ENCODE measurements at places on chromosomes 5 and 9. TPM values are rescaled to one million over a fixed set of nuclear protein-coding genes. Genes with fewer than 3 reads are reported as not detected.

ZDHHC11B gene
- not detected for polyA plus RNA-seq

ECSCR gene
- polyA plus RNA-seq: not detected

WHRN gene
- 0.89 TPM for polyA plus RNA-seq

DNAH5 gene
- polyA plus RNA-seq: not detected

FAM169A gene
- 1.6 TPM for polyA plus RNA-seq

IGFBPL1 gene
- not detected for polyA plus RNA-seq

MYORG gene
- polyA plus RNA-seq: 0.19 TPM

CFAP157 gene
- not detected for polyA plus RNA-seq

SUSD3 gene
- polyA plus RNA-seq: 96.3 TPM

FGF18 gene
- polyA plus RNA-seq: not detected

FAM78A gene
- 18.3 TPM for polyA plus RNA-seq

RASEF gene
- polyA plus RNA-seq: not detected

SLC12A2 gene
- polyA plus RNA-seq: 4.2 TPM

TMEM141 gene
- polyA plus RNA-seq: 45.9 TPM

PCDHGA8 gene
- polyA plus RNA-seq: not detected

GADD45G gene
- 1.1 TPM for polyA plus RNA-seq

SEMA5A gene
- polyA plus RNA-seq: not detected

HINT1 gene
- polyA plus RNA-seq: 343 TPM

SLC45A2 gene
- polyA plus RNA-seq: not detected

F12 gene
- polyA plus RNA-seq: 0.78 TPM

CATSPER3 gene
- polyA plus RNA-seq: not detected

KCNN2 gene
- polyA plus RNA-seq: not detected

SLCO4C1 gene
- polyA plus RNA-seq: 0.05 TPM

EQTN gene
- polyA plus RNA-seq: 0.35 TPM

ESM1 gene
- polyA plus RNA-seq: 0.10 TPM

SLC44A1 gene
- polyA plus RNA-seq: 12.1 TPM

CCNI2 gene
- 0.51 TPM for polyA plus RNA-seq
